ENCODE measurements at places on chromosomes 6 and 20.
A peak's percentile ranks its signal among the peaks of the same experiment; 100 is the strongest.

DNA sequence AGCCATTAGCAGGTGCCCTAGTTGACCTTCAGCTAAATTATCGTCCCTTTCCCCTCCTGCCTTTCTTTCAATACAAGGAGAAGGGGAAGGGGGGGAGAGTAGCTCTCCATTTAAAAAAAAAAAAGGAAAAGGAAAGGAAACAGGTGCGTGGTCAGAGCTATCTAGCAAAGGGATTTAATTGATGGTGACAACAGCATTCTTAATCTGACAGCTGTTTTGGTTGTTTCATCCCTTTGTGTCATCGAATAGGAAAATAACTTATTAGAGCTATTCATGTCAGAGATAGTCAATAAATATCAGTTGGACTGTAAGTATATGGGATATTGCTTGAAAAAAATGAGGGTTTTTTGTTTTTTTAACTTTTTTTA is 195.2 kb upstream of the SASH1 start:
- no peak for DNase-seq

DNA sequence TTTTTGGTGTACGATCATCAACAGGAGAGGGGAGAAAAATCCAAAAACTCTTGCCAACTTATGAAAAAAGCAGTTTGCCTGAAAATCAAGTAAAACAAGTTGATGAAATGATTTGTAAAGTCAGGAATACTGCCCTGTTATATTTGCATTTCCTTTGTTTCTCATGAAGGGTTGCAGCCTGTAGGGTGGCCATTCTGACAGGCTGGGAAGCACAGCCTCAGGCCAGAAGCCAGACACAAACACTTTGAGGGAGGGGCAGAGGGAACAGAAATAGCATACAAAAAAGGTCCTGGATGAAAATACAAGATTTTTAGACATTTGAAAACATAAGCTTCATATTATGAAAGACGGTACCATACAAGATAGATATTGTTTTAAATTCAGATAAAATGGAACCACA is 109.8 kb downstream of the DTNBP1 start:
- DNase-seq, result no peak

DNA sequence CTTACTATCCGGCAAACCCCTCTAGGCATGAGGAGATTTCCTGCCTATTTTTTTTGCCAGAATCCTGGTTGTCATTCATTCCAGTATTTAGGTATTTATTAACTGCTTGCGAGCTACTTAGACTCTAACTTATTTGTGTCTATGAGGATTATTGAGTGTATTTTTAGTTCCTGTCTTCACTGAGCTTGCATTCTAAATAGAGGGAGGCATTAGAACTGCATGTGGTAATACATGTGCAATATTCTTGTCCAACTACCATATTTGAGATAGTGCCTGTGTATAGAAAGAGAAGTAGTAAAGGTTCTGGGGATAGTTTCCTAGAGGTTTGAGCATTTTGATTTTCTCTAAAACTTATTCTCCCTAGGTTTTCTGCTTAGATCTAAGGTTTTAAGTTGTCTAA is 308.9 kb downstream of the EYA4 start:
- no peak for DNase-seq

DNA sequence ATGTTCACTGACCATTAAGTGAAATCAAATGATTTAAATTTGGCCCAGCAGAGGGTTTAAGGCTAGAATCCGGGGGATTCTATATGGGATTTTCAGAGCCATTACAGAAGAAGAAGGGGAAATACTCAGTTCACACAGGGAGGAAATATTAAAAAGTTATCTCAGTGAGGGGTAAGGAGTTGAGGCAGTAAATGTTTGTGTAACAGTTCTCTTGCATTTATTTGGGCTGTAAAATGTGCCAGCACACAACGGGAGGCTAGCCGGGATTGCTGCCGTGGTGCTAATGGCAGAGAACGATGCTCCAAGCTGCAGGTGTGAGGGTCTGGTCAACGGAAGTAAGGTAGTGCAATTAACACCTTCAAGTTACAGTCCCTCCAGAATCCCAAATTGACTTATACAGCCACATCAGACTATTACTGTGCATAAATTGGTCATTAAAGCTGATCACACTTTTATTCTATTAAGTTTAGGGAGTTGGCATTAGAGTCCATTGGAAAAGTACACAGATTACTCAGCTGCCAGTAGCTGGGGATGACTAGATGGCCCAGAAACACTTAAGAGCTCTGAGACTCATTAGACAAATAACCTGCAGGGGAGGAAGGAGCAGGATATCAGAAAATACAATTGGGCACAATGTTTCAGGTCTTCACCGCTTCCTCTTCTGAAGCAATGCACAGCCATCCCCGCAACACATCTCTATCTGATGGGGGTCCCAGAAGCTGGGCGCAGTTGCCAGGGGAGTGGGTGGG is 31.3 kb downstream of the PPP1R3G start:
- no peak for DNase-seq

- DNase-seq, result no peak
Measured at GRCh38 chr20:37111926-37112455, 16.2 kb upstream of the RBL1 start.

- peak; percentile 68 for DNase-seq
Measured at GRCh38 chr6:111997078-111997852, 56.6 kb upstream of the CCN6 start.

DNA sequence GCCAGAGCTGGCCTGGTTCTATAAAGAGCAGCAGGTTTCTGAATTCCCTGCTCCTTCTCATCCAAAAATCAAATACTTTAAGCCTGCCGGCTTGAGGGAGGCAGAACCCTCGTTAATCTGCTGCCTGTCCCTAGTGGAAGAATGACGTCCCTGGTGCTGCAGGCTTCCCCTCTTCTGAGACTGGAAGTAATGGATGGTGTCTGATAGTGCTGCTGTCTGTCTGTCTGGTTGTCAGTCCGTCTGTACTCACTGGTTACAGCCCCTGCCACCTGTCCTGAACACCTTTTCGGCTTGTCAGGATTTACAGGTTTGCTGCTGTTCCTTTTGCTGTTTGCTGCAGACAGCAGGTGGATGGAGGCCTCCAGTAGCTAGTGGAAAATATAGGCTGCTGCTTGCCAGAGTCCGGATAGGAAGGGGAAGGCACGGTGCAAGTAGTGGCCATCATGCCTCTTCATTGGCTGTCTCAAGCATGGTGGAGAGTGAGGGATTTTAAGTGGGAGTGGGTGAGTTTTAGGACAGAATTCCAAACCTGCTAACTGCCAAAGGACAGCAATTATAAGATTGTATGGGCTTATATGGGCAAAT is 2.5 kb downstream of the RIMS1 start:
- no peak for DNase-seq

- DNase-seq, result no peak
Measured at GRCh38 chr20:23039136-23039875, 4.2 kb downstream of the SSTR4 start.

GRCh38 chr20:24935766-24936525 is 13.1 kb upstream of the CST7 start:
- DNase-seq, result no peak

DNA sequence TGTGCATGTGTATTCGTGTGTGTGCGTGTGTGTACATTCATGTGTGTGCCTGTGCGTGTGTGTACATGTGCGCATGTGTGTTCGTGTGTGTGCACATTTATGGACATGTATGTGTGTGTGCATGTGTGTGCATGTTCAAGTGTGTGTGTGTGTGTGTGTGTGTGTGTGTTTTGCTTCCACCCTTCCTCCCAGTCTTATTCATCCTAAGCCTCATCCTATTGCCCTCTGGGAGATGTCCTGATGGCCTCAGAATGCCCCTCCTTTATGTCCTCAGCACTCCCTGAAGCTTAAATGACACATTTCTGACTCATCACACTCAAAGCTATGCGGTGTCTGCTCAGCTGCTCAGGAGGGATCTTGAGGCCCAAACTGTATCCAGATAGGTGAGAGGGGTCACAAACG is 76.6 kb upstream of the CCDC167 start:
- DNase-seq, result no peak

DNA sequence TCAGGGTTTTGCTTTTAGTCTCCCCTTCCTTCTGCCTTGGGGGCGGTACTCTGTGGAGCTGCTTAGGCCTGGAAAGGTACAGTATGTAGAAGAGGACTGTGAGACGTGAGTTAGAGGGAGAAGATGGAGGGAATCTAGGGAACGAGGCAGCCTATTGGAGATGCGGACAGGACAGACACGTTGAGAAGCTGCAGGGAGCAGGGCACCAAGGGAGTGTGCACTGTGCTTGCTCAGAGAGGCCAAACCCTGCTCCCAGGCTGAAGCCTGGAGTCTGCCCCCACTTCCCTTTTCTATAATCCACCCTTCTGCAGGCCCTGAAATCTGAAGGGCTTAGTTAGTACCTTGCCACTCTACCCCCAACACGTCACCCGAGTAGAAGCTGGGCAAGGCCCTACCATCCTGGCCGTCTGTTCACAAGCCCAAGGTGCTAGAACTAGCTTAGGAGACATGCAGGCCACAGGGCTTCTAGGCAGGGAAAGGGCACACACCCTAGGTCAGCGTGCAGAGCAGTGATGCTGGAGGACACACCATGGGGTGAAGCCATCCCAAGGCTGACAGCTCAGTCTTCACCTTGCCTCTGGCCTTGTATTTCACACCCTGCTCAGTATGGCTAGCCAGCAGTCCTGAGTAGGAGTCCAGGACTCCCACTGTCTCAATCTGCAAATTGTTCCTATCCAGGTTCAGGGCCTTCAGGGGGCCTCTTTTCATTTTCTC is 6.9 kb downstream of the TP53INP2 start:
- DNase-seq, result no peak

- no peak for DNase-seq
Measured at GRCh38 chr6:19803331-19804204, 33.6 kb upstream of the ID4 start.

DNA sequence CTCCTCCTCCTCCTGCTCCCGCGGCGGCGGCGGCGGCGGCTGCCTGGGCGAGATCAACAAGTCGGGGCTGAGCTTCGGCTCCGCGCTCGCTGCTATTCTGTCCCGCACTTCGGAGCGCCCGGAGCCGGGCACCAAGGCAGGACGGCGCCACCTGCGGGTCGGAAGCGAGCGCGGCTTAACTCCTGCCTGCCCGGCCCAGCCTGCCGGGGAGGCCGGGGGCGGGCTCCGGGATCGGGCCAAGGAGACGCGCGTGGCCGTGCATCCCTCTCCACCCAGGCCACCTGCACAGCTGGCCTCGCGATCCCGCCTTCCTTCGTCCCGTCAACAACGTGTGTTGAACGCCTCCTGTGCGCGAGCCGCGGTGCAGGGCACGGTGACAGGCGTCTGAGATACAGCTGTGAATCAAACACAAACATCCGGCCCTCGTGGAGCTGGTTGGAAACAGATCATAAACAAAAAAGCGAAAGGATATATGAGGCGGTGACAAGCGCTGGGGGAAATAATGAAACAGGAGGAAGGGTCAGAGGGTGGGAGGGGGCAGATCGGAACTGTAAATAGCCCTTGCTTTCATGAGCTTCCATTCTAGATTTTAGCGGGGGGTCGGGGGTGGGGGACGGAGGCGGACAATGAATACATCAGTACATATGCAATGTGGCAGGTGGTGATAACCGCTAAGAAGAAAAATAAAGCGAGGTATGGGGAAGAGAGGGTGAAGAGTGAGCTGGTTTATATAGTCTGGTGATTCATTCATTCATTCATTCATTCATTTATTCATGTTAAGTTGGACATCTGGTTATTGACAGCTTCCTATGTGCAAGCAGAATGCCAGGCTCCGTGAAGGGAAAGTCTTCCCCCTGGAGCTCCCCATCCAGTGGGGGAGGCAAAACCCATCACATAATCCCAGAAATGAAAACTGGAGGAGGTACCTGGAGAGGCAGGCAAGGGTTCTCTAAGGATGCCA is 2.0 kb upstream of the KCNB1 start:
- DNase-seq, result peak; percentile 71

- no peak for DNase-seq
Measured at GRCh38 chr20:2337142-2337541, 41.3 kb downstream of the TGM3 start.

DNA sequence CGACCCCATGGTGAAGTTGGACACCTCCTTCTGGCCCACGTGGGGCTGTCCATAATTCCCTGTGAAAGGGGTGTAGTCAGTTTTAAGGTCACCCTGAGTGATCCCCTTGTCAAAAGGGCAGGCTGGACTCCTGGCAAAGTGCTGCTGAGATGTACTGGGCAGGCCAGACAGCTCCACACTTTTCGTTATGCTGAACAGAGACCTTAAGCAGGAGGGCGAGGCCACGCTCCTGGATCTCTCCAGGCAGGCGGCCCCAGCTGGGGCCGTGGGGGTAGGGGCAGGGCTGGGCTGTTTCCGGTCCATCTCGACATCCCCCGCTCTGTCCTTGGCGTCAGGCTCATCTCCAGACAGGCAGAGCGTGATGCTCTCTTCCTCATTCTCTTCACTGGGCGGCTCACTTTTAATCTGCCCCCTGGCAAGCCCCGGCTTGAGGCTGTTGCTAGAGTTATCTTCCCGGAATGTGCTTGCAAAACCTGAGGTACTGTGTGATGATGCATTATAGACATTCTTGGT is 56.7 kb downstream of the GJA10 start:
- no peak for DNase-seq

DNA sequence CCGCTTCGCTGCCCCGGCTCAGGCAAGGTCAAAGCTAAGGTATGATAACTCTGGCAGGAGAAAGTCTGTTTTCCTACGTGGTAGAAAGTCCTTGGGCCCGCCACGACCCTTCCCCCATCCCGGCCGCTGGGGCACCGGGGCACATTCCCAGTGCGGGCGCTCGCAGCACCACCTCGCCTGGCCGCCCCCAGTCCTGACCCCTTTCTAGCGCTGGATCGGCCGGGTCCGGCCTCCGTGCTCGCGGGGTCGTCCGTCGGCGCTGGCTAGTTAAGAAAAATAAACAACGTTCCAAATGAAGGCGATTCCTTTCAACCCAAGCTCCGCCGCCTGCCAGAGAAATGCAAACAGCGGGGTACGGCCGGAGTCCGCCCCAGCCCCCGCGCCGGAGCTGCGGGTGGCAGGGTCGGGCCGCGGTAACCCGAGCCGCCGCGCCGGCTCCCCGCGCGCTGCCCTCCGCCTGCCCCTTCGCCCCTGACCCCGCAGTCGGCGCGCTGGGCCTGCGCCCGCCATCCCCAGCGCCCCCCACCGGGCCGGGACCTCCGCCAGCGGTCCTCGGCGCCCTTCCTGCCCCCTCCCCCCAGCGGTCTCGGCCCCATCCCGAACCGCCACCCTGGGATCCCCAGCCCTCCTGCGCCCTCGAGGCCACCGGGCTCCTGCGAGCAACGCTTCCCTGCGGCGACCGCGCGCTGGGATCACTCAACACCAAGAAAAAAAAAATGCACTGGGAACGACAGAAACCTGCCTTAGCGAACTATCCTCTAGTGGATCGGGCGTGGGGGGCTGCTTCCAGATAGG is 37.6 kb downstream of the NCR2 start:
- DNase-seq, result no peak

GRCh38 chr6:131998255-131998982 is 47.2 kb upstream of the CCN2 start:
- DNase-seq, result no peak

GRCh38 chr6:50087231-50087954 is 37.7 kb upstream of the DEFB112 start:
- no peak for DNase-seq

GRCh38 chr20:6575912-6576401 is 191.5 kb upstream of the BMP2 start:
- no peak for DNase-seq

- DNase-seq, result no peak
Measured at GRCh38 chr6:161336479-161336878, 62.6 kb upstream of the AGPAT4 start.

DNA sequence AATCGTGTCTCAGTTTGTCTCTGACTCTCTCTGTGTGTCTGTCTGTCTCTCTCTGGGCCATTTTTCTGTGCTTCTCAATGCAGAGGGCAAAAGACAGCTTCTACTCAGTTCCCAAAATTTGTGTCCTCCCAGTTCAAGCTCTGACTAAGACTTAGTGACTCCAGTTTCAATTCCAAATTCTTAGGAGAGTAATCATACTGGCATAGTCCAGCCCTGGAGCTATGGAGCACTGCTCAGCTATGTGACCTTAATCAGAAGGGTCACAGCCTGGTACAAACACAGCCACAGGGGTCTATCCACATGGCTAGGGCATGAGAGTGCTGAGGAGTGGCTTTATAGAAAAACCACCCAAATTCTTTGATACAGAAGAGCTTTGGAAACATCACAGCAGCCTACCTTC is 91.9 kb downstream of the FOXF2 start:
- no peak for DNase-seq

Measured in T-helper 2 cell treated with Interferon-gamma antibody and Interleukin-4, amounts not matched to agents 5 μg/mL and 100 μg/mL, for 36 hours (primary cell).